ENCODE measurements at places on chromosomes 6 and 20.

DNA sequence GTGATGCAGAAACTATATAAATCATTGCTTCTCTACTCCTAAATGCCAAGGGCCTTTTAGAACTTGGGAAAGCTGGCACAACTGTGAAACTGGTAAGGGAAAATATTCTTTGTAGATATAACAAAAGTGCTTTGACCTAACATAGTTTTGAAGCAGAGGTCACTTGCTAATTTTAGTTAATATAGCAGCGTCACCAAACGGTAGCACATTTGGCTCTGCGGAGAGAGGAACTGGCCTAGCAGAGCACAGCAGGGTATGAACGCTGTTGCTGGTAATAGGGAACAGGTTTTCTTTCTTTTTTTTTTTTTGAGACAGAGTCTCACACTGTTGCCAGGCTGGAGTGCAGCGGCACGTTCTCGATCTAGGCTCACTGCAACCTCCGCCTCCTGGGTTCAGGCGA lies 67.4 kb downstream of the ECT2L start:
- H3K27me3 ChIP-seq = no peaks in the 10 kb centered on the region
- H3K4me1 ChIP-seq = no peaks in the 10 kb centered on the region
- no peak overlapping the region for H3K4me3 ChIP-seq
- H3K36me3 ChIP-seq = no peaks in the 10 kb centered on the region

DNA sequence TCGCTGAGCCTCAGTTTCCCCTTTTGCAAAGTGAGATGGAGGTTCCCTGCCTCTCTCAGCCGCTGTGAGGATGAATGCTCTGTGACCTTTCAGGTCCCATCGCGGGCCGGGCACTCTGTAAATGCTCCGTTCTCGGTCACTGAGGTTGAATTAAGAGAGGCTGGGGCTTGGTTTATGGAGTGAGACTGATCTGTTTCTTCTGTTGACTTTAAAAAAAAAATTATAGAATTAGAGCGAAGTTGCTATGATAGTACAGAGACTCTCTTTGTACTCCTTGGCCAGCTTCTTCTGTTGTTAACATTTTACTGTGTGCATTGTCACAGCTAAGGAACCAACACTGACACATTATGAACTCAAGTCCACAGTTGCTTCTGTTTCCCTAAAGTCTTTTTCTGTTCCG lies 64.4 kb downstream of the ADNP start:
- no peaks in the 10 kb centered on the region for H3K36me3 ChIP-seq
- no peak overlapping the region for H3K27ac ChIP-seq
- no peak for DNase-seq
- H3K27me3 ChIP-seq = no peaks in the 10 kb centered on the region
- H3K4me1 ChIP-seq = no peaks in the 10 kb centered on the region

GRCh38 chr20:21618759-21619416 lies 86.6 kb upstream of the PAX1 start:
- no peaks in the 10 kb centered on the region for H3K36me3 ChIP-seq
- DNase-seq = no peak
- no peak overlapping the region for H3K4me3 ChIP-seq

GRCh38 chr20:3238616-3239025 lies 369 bp downstream of the SLC4A11 start:
- H3K4me1 ChIP-seq = peaks cover 15% of the 10 kb centered on the region
- no peak overlapping the region for H3K27ac ChIP-seq
- no peak for DNase-seq
- H3K4me3 ChIP-seq = peak overlapping the region; percentile 54
- H3K36me3 ChIP-seq = no peaks in the 10 kb centered on the region

DNA sequence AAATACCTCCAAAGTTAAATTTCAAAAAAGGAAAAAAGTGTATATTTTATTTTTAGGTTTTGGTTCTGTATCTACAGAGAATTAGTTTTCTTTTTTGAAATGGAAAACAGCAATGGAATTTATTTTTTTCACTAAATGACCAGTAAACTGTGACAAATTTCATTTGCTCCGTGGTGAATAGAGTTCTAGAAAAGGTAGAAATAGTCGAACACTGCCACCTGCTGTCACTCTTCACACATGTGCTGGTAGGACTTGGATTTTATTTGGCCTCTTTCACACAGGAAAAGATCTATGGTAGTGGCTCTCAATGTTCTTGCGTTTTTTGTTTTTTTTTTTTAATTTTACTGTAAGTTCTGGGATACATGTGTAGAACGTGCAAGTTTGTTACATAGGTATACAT lies 312.5 kb downstream of the EYA4 start:
- no peaks in the 10 kb centered on the region for H3K36me3 ChIP-seq
- no peaks in the 10 kb centered on the region for H3K27me3 ChIP-seq
- no peak for DNase-seq
- H3K4me3 ChIP-seq = no peak overlapping the region
- no peak overlapping the region for H3K27ac ChIP-seq

GRCh38 chr6:39377539-39377950 lies 55.0 kb upstream of the KCNK16 start:
- no peaks in the 10 kb centered on the region for H3K27me3 ChIP-seq
- DNase-seq = peak; percentile 32
- no peaks in the 10 kb centered on the region for H3K36me3 ChIP-seq
- H3K4me3 ChIP-seq = no peak overlapping the region
- no peaks in the 10 kb centered on the region for H3K4me1 ChIP-seq

GRCh38 chr6:27873021-27873940 lies 38.9 kb downstream of the OR2B2 start:
- no peaks in the 10 kb centered on the region for H3K4me1 ChIP-seq
- H3K4me3 ChIP-seq = peak overlapping the region; percentile 47
- no peaks in the 10 kb centered on the region for H3K27me3 ChIP-seq
- DNase-seq = no peak

DNA sequence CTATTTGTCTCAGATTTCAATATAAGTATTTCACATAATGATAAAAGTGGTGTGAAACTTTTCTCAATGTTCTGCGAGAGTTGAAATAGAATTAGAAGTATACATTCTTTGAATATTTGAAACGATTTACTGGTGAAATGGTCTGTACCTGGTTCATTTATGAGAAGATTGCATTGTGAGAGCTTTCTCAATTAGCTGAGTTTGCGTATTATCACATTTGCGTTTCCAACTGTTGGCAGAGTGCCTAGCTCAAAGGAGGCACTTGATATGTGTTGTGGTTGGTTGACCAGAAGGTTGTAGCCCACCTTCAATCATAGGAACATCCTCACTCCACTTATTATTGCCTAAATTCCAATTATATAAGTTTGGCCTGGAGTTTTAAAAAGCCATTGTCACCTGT lies 58.8 kb upstream of the EXOC2 start:
- no peak overlapping the region for H3K27ac ChIP-seq
- H3K4me1 ChIP-seq = no peaks in the 10 kb centered on the region
- H3K4me3 ChIP-seq = no peak overlapping the region
- DNase-seq = no peak

GRCh38 chr20:16517946-16518783 lies 55.1 kb downstream of the KIF16B start:
- H3K4me3 ChIP-seq = no peak overlapping the region
- no peaks in the 10 kb centered on the region for H3K27me3 ChIP-seq
- peak; percentile 63 for DNase-seq
- H3K4me1 ChIP-seq = no peaks in the 10 kb centered on the region

- no peaks in the 10 kb centered on the region for H3K27me3 ChIP-seq
- no peak overlapping the region for H3K4me3 ChIP-seq
- no peaks in the 10 kb centered on the region for H3K4me1 ChIP-seq
- H3K36me3 ChIP-seq = no peaks in the 10 kb centered on the region
- no peak for DNase-seq
Observed at GRCh38 chr6:39956936-39957335, 22.7 kb upstream of the MOCS1 start.

GRCh38 chr6:149208134-149208601 lies 109.3 kb upstream of the TAB2 start:
- H3K36me3 ChIP-seq = no peaks in the 10 kb centered on the region
- H3K27ac ChIP-seq = no peak overlapping the region
- DNase-seq = no peak
- no peaks in the 10 kb centered on the region for H3K27me3 ChIP-seq

DNA sequence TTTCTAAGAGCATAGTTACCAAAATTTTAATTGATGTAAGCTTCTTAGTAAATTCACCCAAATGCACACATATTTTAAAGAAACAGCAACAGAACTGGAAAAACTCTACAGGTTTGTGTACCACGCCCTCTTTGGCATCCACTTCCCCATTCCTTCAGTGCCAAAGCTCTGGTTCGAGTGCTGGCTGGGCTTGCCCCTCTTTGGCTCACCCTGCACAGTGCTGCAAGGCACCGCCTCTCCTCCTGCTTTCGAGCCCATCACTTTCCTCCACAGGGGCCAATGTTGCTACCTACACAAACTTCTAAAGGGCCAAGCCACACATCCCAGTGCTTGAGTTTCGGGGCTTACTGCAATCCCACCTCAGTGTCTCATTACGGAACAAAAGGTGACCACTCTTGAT lies 9.6 kb downstream of the LRP11 start:
- no peak for DNase-seq
- H3K27me3 ChIP-seq = no peaks in the 10 kb centered on the region
- no peak overlapping the region for H3K4me3 ChIP-seq
- H3K27ac ChIP-seq = no peak overlapping the region
- H3K4me1 ChIP-seq = no peaks in the 10 kb centered on the region

DNA sequence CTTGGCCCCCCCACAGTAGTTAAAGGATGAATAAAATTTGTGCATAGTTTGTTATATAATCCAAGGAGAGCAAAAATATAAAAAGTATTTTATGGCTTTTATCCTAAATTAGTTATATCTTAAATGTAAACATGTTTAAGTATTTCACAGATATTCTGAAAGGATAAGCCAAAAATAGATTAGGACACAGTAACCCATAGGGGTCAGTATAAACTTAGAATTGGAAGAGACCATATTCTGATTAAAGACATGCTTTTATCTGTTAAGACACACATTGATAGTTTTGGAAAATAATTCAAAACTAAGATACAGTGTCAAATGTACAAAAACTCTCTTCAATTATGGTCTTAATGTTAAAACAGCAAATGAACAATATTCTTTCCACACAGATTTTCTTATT lies 4.5 kb upstream of the SERINC1 start:
- no peak overlapping the region for H3K4me3 ChIP-seq
- H3K27me3 ChIP-seq = no peaks in the 10 kb centered on the region
- DNase-seq = no peak

DNA sequence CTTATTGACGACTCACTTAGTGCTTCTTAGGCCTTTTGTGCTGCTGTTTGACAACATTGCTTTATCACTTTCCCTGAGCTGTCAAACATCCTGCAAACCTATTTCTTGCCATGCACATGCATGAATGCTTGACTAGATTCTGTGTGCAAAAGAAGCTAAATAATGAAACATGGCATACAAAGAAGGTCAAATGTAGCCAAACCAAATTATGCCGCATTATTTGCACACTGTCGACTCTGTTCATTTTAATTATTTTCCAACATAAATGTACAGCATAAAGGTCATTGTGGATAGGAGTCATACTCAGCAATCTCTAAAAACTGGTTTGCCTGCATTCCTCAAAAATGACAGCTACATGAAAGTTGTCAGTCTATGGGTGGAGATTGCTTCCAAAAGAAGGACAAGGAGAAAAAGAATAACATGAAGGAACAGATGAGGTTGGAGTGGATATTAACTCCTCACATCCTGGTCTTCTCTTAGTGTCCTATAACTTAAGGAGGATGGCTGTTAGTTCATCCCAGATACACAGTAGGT lies 123.1 kb upstream of the STXBP5 start:
- no peak for DNase-seq
- H3K4me1 ChIP-seq = no peaks in the 10 kb centered on the region
- no peaks in the 10 kb centered on the region for H3K36me3 ChIP-seq
- no peak overlapping the region for H3K27ac ChIP-seq

GRCh38 chr6:12528136-12528535 lies 188.4 kb upstream of the PHACTR1 start:
- H3K36me3 ChIP-seq = no peaks in the 10 kb centered on the region
- no peak overlapping the region for H3K4me3 ChIP-seq
- no peak overlapping the region for H3K27ac ChIP-seq
- no peaks in the 10 kb centered on the region for H3K4me1 ChIP-seq

DNA sequence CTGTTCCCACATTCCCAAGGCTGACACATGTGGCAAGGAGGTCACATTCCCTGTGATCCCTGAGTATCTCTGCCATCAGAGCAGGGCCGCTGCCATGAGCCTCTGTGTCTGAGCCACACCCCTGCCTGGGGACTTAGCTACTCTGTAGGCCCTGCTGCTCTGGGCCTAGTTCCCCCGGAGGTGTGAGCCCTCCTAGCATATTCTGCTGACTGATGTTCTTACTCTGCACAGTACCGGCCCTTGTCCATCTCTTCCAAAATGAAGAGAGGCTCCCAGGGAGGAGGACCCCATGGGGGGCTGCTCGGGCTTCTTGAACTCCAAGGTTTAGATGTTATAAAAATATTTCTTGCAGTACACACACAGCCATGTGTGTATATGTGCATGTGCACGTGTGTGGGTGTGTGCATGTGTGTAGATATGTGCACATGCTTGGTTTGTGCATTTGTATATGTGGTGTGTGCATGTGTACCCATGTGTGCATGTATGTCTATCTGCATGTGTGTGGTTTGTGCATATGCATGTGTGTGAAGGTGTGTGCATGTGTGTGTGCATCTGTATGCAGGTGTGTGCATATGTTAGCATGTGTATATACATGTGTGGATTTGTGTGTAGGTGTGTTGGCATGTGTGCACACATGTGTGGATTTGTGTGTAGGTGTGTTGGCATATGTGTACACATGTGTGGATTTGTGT lies 101.2 kb downstream of the ERMARD start:
- no peaks in the 10 kb centered on the region for H3K27me3 ChIP-seq
- DNase-seq = no peak
- H3K4me3 ChIP-seq = no peak overlapping the region
- H3K36me3 ChIP-seq = no peaks in the 10 kb centered on the region
- no peaks in the 10 kb centered on the region for H3K4me1 ChIP-seq

DNA sequence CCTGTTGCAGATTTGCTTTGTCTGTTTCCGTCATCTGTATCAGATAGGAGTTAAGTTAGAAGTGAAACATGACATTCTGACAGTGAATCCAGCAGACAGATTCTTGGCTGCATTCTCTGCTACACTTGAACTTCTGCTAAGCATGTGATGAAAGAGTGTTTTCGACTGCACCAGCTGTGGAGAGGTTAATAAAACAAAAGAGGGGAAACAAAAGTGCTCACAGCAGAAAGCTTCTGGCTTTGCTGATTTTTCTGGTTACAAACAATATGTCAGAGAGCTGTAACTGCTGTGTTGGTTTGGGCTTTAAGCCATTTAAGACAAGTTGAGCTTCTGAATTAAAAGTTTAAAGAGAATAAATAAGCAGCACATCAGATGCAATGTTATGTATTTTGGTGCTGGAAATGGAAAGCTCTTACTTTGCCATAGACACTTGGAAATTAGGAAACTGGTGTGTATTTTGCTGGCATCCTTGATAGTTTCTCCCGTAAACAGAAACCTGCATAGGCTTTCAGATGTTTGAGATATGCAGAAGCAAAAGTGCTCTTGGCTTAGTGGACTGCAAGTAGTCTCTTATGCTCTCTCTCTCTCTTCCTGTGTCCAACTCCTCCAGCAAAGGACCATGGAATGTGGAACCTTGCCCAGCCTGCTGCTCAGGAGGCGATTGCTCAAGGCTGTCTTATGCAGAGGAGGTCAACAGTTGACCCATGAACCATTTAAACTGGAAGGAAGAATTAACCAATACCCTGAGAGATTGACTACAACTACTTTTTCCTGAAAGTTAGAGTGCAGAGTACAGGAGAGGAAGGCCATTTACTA lies 104.9 kb downstream of the RPS12 start:
- H3K36me3 ChIP-seq = no peaks in the 10 kb centered on the region
- DNase-seq = peak; percentile 60
- no peak overlapping the region for H3K27ac ChIP-seq
